ENCODE measurements at places on chromosomes 12 and 14. TPM values are rescaled to one million over a fixed set of nuclear protein-coding genes. Genes with fewer than 3 reads are reported as not detected.

PFDN5 gene
- total RNA-seq: 403 TPM

- H3K4me3 ChIP-seq: peak overlapping the region; percentile 43
- no peaks in the 10 kb centered on the region for H3K36me3 ChIP-seq
- peak; percentile 32 for DNase-seq
- peaks cover 13% of the 10 kb centered on the region for H3K27me3 ChIP-seq
- H3K4me1 ChIP-seq: peaks cover 18% of the 10 kb centered on the region
- no peak overlapping the region for H3K27ac ChIP-seq
Observed at GRCh38 chr12:40693207-40693821, 1.1 kb downstream of the CNTN1 start.

- H3K36me3 ChIP-seq: no peaks in the 10 kb centered on the region
- no peaks in the 10 kb centered on the region for H3K4me1 ChIP-seq
- no peak overlapping the region for H3K27ac ChIP-seq
- peak; percentile 29 for DNase-seq
Observed at GRCh38 chr12:30965613-30965985, 39.1 kb downstream of the TSPAN11 start.

C1R gene
- 113 TPM for total RNA-seq

- no peak overlapping the region for H3K27ac ChIP-seq
- no peaks in the 10 kb centered on the region for H3K27me3 ChIP-seq
- no peaks in the 10 kb centered on the region for H3K4me1 ChIP-seq
- H3K36me3 ChIP-seq: no peaks in the 10 kb centered on the region
Observed at GRCh38 chr12:69904777-69905176, 79.8 kb downstream of the MYRFL start.

CNOT2 gene
- 76.8 TPM for total RNA-seq

DNA sequence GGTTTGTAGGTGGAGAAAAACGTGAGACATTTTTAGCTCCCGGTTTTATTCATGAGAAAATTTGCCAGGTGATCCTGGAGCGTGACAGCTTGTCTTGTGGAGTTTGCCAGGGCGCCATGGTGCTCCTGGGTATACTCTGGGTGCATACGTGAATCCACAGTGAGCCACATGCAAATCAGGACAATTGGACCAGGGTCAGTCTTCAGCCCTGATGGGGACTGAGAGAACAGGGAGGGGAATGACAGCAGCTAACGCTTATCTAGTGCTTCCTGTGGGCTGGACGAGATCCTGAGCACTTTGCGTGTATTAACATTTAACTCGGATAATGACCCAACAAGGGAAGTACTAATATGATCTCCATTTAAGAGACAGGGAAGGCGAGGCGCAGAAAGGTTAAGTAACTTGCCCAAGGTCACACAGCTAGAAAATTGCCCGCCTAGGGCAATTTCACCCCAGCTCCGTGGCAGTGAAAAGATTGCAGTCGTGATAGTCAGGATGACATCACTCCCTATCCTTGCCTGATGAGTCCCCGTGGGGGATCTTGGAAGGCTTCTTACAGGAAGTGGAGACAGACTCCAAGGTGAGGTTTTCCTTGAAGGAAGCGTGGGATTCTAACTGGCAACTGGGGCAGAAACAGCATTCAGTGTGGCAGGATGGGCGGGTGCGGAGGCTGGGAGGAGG, 118.4 kb upstream of the NCOR2 start:
- no peaks in the 10 kb centered on the region for H3K27me3 ChIP-seq
- no peaks in the 10 kb centered on the region for H3K36me3 ChIP-seq
- H3K4me1 ChIP-seq: peaks cover 16% of the 10 kb centered on the region
- no peak for DNase-seq

GRIN2B gene
- under 0.01 TPM for total RNA-seq

GRCh38 chr12:111247083-111247783, 121.7 kb downstream of the PHETA1 start:
- H3K4me3 ChIP-seq: no peak overlapping the region
- H3K36me3 ChIP-seq: no peaks in the 10 kb centered on the region
- H3K4me1 ChIP-seq: no peaks in the 10 kb centered on the region
- no peak for DNase-seq
- H3K27me3 ChIP-seq: no peaks in the 10 kb centered on the region

- no peak for DNase-seq
- no peaks in the 10 kb centered on the region for H3K27me3 ChIP-seq
- H3K4me3 ChIP-seq: no peak overlapping the region
Observed at GRCh38 chr12:2691006-2691344, 103.8 kb upstream of the FKBP4 start.

- no peaks in the 10 kb centered on the region for H3K36me3 ChIP-seq
- H3K27me3 ChIP-seq: no peaks in the 10 kb centered on the region
- H3K4me1 ChIP-seq: no peaks in the 10 kb centered on the region
- no peak for DNase-seq
- H3K4me3 ChIP-seq: no peak overlapping the region
Observed at GRCh38 chr14:54108481-54109471, 152.2 kb upstream of the BMP4 start.

DNA sequence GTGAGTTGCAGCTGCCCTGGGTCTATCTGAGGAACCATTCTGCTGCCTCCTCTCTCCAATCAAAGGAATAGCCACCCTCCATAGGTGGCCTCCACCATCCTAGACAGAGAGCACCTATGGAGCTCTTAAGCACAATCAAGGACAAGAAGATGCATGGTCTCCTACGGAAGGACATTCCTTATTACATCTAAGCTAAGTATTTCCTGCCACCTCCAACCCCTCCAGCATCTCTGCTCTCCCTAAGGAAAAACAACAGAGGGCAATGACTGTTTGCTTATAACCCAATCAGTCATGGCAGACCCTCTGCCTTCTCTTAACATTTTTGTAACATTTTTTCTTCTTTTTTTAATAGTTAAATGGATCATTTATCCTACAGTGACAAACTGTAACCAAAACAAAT, 14.8 kb upstream of the OR6J1 start:
- H3K4me3 ChIP-seq: no peak overlapping the region
- no peaks in the 10 kb centered on the region for H3K27me3 ChIP-seq
- no peaks in the 10 kb centered on the region for H3K4me1 ChIP-seq
- no peak overlapping the region for H3K27ac ChIP-seq

DNA sequence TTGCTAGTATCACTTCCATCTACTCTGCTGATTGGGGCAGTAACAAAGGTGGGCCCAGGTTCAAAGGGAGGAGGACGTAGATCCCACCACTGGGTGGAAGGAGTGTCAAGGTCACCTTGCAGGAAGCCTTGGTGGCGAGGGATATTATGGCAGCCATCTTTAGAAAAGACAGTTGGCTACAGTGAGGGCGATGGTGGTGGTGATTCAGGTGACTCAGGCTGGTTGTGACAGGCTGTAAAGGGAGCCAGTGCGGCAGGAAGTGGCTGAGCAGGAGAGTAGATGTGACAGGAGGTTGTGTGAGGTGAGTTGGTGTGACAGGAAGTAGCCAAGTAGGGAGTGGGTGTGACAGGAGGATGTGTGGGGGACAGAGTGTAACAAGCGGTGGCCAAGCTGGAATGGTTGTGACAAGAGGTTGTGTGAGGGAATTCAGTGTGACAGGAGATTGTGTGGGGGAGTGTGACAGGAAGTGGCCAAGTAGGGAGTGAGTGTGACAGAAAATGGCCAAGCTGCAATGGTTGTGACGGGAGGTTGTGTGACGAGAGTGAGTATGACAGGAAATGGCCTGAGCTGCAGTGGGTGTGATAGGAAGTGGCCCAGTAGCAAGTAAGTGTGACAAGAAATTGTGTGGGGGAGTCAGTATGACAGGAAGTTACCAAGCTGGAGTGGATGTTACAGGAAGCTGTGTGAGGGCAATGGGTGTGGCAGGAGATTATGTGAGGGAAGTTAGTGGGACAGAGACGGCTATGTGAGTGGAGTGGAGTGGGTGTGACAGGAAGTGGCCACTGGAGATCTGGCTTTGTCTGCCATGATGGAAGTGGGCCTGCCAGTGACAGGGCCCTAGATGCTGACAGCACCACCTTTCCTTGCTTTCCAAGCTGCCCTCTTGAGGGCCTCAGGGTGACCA, 136.5 kb upstream of the MYL2 start:
- no peaks in the 10 kb centered on the region for H3K27me3 ChIP-seq
- H3K4me1 ChIP-seq: no peaks in the 10 kb centered on the region
- no peak for DNase-seq
- no peak overlapping the region for H3K27ac ChIP-seq
- no peaks in the 10 kb centered on the region for H3K36me3 ChIP-seq

DNA sequence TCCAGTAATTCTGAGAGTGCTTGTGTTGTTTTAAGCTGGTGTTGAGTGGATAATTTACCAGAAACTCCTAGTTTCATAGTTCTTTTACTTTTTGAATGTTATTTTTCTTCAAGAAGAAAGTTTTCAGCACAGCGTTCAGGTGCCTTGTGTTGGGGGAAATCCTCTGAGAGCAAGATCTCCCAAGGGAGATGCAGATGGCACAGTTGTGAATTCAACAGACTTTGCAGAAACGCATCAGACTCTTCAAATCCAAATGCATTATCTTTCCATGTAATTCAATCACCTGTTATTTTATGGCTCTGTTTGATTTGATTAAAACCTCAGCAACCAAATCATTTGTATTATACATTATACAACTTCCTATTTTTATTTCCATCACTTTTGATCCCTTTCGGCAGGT, 439.9 kb downstream of the EGLN3 start:
- H3K27ac ChIP-seq: no peak overlapping the region
- no peak overlapping the region for H3K4me3 ChIP-seq
- no peaks in the 10 kb centered on the region for H3K27me3 ChIP-seq
- no peaks in the 10 kb centered on the region for H3K36me3 ChIP-seq
- no peak for DNase-seq

CACNB3 gene
- 6.7 TPM for total RNA-seq

- H3K4me3 ChIP-seq: no peak overlapping the region
- H3K27me3 ChIP-seq: no peaks in the 10 kb centered on the region
- H3K4me1 ChIP-seq: no peaks in the 10 kb centered on the region
Observed at GRCh38 chr12:65619018-65619417, 205.3 kb upstream of the HMGA2 start.

TRIM9 gene
- total RNA-seq: 9.2 TPM

DNA sequence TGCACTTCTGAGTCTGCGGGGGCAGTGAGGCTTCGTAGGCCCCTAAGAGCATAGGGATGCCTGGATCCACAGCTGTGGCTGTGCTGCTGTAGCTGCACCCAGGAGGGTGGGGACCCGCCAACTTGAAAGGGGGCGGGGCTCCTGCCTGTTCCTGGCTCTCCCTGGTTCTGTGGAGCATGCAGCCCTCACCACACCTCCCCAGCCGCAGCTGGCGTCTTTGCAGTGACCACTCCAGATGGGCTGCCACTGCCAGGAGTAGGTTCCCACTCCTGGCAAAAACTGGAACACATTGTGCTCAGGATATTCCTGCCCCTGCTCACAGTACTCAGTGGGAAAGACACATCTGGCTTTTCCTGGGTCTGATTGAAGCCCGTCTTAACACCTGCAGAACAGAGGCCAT, 35.8 kb downstream of the TIMELESS start:
- H3K27ac ChIP-seq: no peak overlapping the region
- H3K4me1 ChIP-seq: peaks cover 17% of the 10 kb centered on the region
- H3K27me3 ChIP-seq: no peaks in the 10 kb centered on the region
- no peaks in the 10 kb centered on the region for H3K36me3 ChIP-seq

DNA sequence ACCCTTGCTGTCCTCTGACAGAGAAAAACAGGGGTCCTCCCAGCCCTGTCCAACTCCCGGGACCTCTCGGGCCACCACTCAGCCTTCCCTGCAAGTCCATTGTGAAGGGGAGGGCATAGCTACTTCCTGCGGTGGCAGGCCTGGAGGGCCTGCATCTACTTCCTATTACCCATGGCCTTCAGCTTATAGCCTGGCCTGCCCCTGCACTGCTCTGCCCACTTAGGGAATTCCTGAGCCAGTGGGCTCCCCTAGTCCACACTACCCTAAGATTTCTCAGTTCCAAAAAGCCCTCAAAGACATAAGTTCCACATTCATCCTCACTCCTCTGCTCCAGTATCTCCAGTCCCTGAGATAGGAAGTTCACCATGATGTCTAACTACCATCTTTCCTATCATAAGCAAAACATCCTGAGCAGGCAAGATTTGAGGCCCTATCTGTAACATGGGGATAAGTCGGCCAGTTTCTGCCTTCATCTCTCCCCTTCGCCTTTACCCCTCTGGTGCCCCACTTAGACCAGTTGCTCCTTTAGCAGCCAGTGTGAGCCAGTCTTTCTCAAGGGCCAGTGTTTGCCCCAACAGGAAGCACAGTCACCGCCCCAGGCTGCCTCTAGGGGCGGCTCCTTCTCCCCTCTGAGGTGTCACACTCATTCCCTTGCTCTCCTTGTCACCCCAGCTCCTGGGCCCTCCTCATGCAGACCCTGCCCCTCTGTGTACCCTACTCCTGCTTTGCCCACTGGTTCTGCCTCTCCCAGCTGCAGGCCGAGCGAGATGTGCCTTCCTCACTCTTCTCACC, 10.9 kb downstream of the HDAC7 start:
- H3K4me1 ChIP-seq: peaks cover 88% of the 10 kb centered on the region
- no peak for DNase-seq
- no peaks in the 10 kb centered on the region for H3K27me3 ChIP-seq
- peak overlapping the region; percentile 46 for H3K27ac ChIP-seq

- H3K4me1 ChIP-seq: peaks cover 12% of the 10 kb centered on the region
- no peak for DNase-seq
- no peaks in the 10 kb centered on the region for H3K27me3 ChIP-seq
- no peak overlapping the region for H3K27ac ChIP-seq
- H3K4me3 ChIP-seq: no peak overlapping the region
Observed at GRCh38 chr14:21311614-21312013, 31.7 kb downstream of the RPGRIP1 start.

FGD4 gene
- total RNA-seq: 54.4 TPM

SLC6A15 gene
- not detected for total RNA-seq

AQP6 gene
- total RNA-seq: not detected

- no peaks in the 10 kb centered on the region for H3K36me3 ChIP-seq
- DNase-seq: peak; percentile 27
- H3K27ac ChIP-seq: peak overlapping the region; percentile 64
- H3K4me3 ChIP-seq: no peak overlapping the region
- peaks cover 19% of the 10 kb centered on the region for H3K4me1 ChIP-seq
Observed at GRCh38 chr12:51392556-51393237, 1.5 kb upstream of the GALNT6 start.

GRCh38 chr12:62642486-62642885, 175.9 kb downstream of the MON2 start:
- H3K27me3 ChIP-seq: no peaks in the 10 kb centered on the region
- no peaks in the 10 kb centered on the region for H3K36me3 ChIP-seq
- no peak for DNase-seq

Data from body of pancreas (tissue), 4 donors.